ENCODE measurements at places on chromosomes 2 and 18. TPM values are rescaled to one million over a fixed set of nuclear protein-coding genes. Genes with fewer than 3 reads are reported as not detected.

- DNase-seq: no peak
Measured at GRCh38 chr2:149001496-149001895, 37.0 kb upstream of the LYPD6B start.

- DNase-seq: no peak
Measured at GRCh38 chr2:10951558-10952414, 40.1 kb downstream of the KCNF1 start.

GRCh38 chr2:27566628-27567027 lies 16.2 kb upstream of the ZNF512 start:
- no peak for DNase-seq

DNA sequence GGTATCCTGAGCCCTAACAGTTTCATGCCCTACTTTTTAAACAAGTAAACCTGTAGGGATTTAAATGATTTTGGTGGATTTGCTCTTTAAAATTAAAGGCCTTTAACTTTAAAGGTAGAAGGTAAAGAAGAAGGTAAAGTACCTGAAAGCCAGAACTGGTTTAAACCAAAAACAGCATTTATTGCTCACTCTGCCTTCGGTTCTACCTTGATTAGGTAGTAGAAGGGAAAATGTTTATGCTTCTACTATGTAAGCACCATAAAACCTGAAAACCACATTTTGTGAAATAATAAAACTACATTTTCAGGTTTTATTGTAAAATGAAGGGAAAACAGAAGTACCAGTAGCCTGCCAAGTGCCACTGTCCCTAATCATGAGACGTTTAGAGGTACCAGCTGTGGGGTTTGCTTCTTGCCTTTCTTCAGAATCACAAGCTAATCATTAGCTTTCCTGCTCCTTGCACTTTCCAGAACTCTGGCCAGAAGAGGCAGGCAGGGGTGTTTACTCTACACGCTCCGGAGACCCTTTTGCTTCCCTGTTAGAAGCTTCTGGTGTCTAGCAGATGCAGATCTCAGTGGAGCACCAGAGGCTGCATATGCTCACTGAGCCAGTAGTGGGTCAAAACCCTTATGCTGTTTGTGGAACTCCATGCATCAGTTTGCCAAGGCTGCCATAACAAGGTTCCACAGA lies 33.3 kb downstream of the RPIA start:
- DNase-seq: no peak

- DNase-seq: no peak
Measured at GRCh38 chr2:226123300-226123699, 676.3 kb downstream of the IRS1 start.

The RAB3GAP1 gene
- total RNA-seq: 34.5 TPM

The SPDYA gene
- total RNA-seq: 0.93 TPM

The IL1RN gene
- 4.6 TPM for total RNA-seq

Data from activated CD4-positive, alpha-beta T cell treated with anti-CD3 and anti-CD28 coated beads for 36 hours (primary cell).